Pulmonary artery endothelial cell (primary cell): ENCODE measurements at places on chromosomes 4 and X. TPM values are rescaled to one million over a fixed set of nuclear protein-coding genes. Genes with fewer than 3 reads are reported as not detected.

Gene FGA
- not detected in 2 replicates for total RNA-seq

Gene RAB33A
- 0.59 and 0.60 TPM in 2 replicates for total RNA-seq

Gene ELF2
- total RNA-seq: 36.5 and 39.1 TPM in 2 replicates

Gene CFAP47
- not detected in 2 replicates for total RNA-seq

Gene DMRTC1B
- total RNA-seq: not detected in 2 replicates

Gene EIF2S3
- total RNA-seq: 298 and 386 TPM in 2 replicates

Gene SSX2B
- not detected in 2 replicates for total RNA-seq

Gene BRS3
- not detected in 2 replicates for total RNA-seq

Gene MAGIX
- total RNA-seq: 0.59 and 1.2 TPM in 2 replicates

Gene FAM184B
- not detected in 2 replicates for total RNA-seq

DNA sequence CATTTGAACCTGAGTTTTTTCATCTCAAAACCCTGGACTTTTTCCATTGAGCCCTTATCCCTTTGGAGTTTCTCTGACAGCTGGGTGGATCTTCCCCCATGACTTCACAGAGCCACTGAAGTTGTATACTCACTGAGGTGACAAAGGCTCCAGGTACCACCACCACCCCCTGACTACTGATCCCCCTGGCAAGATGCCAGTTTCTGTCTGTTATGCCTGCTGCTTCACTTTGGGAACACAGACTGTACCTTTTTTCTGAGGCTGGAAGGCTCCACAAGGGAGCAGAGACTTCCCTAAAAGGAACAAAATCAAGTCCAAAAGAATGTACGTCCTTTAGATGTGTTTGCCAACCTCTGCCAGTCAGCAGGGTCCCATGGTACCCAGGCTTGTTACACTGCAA is 160.3 kb upstream of the JADE1 start:
- no peak for DNase-seq

- DNase-seq: no peak
These were observed 57.9 kb upstream of the TMPRSS11A start for GRCh38 chr4:68021185-68021584.

DNA sequence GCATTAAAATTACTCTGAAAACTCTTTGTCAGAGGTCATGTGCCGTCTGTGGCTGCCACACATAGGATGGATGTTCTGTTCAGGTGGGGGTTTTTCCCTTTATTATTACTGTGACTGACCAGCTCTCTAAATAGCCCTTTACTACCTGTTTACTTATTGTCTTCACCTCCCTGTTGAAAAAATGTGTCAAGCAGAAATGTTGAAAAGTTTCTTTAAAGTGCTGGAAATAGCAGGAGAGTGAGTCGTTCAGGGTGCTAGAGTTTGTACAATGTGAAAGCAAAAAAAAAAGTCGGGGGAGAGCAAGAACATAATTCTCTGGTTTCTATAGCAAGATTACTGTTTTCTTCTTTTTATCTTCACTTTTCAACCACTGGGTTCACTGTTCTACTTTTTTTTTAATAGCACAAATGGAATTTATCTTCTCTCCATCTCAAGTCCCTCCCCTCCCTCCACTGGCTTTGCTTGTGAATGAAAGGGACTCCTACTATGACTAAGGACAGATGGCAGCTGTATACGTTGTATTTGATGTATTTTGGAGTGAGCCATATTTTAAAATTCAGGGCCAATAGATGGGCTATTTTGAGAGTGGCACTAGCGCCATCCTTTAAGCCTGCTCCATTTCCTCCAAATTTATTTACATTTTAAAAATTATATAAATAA is 33.3 kb downstream of the ARX start:
- DNase-seq: no peak

- DNase-seq: no peak
These were observed 32.3 kb downstream of the PRDM8 start for GRCh38 chr4:80229590-80229989.

- no peak for DNase-seq
These were observed 989 bp upstream of the PCDH10 start for GRCh38 chr4:133147921-133148689.

- DNase-seq: no peak
These were observed 30.9 kb upstream of the IL15 start for GRCh38 chr4:141605425-141605856.

GRCh38 chr4:59341506-59341905 is 1858.6 kb upstream of the ADGRL3 start:
- no peak for DNase-seq

DNA sequence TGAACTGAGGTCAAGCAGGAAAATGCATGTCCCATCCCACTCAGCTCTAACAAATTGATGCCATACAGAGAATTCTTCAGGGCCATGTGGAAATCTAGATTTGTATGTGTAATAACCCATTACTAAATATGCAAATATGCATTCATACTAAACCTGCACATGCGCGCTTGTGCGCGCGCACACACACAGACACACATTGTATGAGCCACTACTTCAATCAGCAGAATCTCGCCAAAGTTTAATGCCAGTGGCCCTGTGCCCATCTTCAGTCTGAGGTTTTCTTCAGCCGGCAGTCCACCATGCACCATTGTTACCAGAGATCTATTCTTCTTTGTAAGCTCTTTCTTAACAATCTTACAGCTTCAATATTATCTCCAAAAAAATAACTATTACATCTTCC is 276.4 kb downstream of the PDGFC start:
- DNase-seq: no peak

DNA sequence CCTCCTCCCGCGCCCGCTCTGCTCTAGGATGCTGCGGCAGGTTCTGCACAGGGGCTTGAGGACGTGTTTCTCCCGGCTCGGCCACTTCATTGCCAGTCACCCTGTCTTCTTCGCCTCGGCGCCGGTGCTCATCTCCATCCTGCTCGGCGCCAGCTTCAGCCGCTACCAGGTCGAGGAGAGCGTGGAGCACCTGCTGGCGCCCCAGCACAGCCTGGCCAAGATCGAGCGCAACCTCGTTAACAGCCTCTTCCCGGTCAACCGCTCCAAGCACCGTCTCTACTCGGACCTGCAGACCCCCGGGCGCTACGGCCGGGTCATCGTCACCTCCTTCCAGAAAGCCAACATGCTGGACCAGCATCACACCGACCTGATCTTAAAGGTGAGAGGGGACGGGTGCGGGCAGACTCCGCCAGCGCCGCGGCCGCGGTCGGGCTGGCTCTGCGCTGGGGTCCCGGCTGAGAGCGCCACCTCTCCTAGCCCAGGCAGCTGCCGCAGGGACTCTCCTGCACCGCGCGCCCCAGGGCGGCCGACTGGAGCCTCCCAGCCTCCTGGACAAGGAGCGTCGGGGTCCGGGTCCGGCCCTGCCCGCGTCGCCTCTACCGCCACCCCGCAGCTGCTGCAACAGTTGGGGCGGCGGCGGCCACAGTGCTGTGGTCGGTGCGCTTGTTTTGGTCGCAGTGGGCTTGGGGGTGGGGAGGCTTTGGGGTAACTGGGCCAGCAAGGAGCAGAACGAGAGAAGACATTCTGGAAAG is at the start of gene PTCHD1:
PTCHD1 (plus strand) TSS at position 2 of the 752 bp plus-strand sequence; CDS start at position 29, 27 bp downstream.
- no peak for DNase-seq

DNA sequence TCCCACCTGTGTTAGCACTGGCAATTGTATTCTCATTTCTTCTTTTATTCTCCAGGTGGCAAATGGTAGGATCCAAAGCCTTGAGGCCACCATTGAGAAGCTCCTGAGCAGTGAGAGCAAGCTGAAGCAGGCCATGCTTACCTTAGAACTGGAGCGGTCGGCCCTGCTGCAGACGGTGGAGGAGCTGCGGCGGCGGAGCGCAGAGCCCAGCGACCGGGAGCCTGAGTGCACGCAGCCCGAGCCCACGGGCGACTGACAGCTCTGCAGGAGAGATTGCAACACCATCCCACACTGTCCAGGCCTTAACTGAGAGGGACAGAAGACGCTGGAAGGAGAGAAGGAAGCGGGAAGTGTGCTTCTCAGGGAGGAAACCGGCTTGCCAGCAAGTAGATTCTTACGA is 176.9 kb downstream of the PTTG2 start:
- DNase-seq: no peak

DNA sequence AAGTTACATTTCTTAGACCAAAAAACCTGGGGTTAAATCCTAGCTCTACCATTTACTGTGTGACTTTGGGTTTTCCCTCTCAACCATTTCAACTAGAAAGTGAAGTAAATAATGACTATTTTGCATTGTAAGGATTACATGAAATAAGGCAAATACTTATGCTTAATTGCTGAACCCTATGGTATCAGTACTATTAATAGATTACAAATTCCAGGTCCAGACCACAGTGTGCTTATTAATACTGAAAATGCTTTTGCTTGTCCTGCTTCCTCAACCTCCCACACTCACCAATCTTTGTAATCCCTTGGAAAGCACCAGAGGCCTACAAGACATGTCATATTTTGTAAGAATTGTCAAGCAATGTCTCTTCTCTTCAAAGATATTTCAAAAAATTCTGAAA is 456.5 kb downstream of the SPOCK3 start:
- DNase-seq: no peak

- DNase-seq: no peak
These were observed 10.3 kb upstream of the FGFBP1 start for GRCh38 chr4:15948826-15949225.

- no peak for DNase-seq
These were observed 9.1 kb downstream of the LONRF3 start for GRCh38 chrX:118983513-118983912.

GRCh38 chr4:10722957-10723356 is 38.4 kb upstream of the CLNK start:
- DNase-seq: no peak

DNA sequence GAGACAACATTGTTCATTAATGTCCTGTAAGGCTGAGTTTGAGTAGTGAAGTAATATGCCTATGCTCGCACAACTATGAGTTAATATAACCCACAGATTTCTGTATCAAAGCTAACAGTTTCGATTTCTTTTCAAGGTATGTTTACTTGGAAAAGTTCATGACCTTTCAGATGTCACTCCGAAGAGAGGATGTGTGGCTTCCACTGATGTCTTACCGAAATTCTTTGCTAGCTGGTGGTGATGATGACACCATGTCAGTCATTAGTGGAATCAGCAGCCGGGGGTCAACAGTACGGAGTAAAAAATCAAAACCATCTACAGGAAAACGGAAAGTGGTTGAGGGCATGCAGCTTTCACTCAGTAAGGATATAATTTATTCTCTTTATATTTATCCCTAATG is 124.9 kb downstream of the STAG2 start:
- DNase-seq: no peak

GRCh38 chrX:69718102-69718501 is 102.2 kb downstream of the EDA start:
- DNase-seq: no peak

DNA sequence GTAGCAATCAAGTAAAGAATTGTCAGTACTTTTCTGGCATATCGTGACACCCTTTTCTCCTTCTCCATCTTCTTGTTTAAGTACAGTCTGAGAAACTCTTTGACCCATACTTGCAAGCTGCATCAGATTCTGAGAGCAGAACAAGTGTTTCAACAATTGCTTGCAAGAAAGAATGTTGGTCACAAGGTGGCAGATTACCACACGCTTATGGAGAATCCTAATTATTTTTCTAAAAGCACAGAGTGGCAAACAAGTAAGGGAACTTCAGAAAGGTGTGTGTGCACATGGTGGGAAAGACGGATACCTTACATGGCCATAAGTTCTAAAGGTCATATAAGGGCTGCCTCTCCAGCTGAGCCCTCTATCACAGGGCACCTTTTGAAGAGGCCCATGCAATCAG is 136.4 kb upstream of the FGF13 start:
- no peak for DNase-seq

GRCh38 chr4:67918428-67918827 is 34.6 kb upstream of the TMPRSS11D start:
- DNase-seq: no peak

DNA sequence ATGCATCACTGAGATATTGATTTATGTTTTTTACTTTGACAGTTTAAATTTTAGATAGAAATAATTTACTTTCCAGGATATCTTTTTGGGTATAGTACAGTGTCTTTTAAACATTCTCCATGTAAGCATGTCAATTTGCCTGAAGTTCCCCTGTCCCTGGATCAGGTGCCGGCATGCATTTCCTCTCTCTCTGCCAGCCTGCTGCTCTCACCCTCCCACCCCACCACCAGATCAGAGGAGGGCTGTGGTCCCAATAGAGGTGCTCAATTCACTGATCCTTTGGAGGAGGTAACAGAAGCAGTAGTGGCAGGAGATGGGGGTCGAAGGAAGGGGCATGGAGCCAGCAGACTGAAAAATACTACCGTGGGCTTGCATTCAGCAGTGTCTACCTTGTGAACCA is 28.3 kb upstream of the DSPP start:
- no peak for DNase-seq

- no peak for DNase-seq
These were observed 96.2 kb downstream of the RBM46 start for GRCh38 chr4:154877110-154877760.

DNA sequence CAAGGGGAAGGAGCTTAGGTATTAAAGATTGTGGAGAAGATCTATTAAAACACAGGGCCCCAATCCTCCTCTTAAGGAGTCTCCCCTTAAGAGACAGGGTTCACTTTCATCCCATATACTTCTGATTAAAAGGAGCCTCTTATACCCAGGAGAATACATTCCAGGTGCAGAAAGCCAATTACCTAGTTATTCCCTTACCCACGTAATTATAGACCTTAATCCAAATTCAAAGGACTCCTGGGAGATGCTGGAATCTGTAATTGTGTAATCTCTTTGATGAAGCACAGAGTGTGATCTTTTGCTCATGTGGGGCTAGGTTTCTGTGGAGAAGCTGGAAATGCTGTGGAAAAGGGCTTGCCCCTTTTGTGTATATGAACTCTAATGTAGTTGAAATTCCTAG is 1.4 kb upstream of the SEC24B start:
- no peak for DNase-seq
